ENCODE measurements at places on chromosomes 5 and 9. TPM values are rescaled to one million over a fixed set of nuclear protein-coding genes. Genes with fewer than 3 reads are reported as not detected.

ROPN1L gene
- 1.1 TPM for polyA plus RNA-seq

PCDHB14 gene
- 9.5 TPM for polyA plus RNA-seq

GABRA6 gene
- not detected for polyA plus RNA-seq

DBH gene
- 1.6 TPM for polyA plus RNA-seq

CDKN2A gene
- polyA plus RNA-seq = 0.22 TPM

TARS1 gene
- 114 TPM for polyA plus RNA-seq

CRB2 gene
- polyA plus RNA-seq = 32.3 TPM

TMEM267 gene
- polyA plus RNA-seq = 20.4 TPM

IGFBPL1 gene
- 2.0 TPM for polyA plus RNA-seq

SLCO6A1 gene
- not detected for polyA plus RNA-seq

MLLT3 gene
- 24.2 TPM for polyA plus RNA-seq

PCDHGB2 gene
- polyA plus RNA-seq = 4.1 TPM

SLC34A3 gene
- 12.7 TPM for polyA plus RNA-seq

WASHC1 gene
- polyA plus RNA-seq = 31.2 TPM
